ENCODE measurements at places on chromosomes 2 and 18.

GRCh38 chr18:79302120-79302519 is 93.6 kb upstream of the NFATC1 start:
- no peak for DNase-seq

- DNase-seq, result no peak
Observed at GRCh38 chr2:62142054-62142453, 53.9 kb upstream of the B3GNT2 start.

DNA sequence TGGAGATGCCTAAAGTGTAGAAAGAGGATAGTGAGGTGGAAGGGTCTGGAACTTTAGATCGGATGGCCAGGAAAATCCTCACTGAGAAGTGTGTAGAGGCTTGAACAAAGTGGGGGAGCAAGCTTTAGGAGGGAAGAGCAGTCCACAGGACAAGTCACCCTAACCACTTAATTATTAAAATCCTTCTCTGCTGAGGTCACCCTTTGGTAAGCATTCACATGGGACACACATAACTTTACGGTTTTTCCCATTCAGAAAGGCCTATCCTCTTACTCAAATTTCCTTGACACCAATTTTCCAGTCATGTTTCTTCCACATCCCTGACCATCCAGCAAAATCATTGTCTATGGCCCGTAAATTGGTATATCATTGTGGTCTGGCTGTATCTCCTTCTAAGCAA is 31.0 kb upstream of the ZEB2 start:
- no peak for DNase-seq

GRCh38 chr18:44636241-44636640 is 44.4 kb upstream of the SETBP1 start:
- DNase-seq, result no peak

DNA sequence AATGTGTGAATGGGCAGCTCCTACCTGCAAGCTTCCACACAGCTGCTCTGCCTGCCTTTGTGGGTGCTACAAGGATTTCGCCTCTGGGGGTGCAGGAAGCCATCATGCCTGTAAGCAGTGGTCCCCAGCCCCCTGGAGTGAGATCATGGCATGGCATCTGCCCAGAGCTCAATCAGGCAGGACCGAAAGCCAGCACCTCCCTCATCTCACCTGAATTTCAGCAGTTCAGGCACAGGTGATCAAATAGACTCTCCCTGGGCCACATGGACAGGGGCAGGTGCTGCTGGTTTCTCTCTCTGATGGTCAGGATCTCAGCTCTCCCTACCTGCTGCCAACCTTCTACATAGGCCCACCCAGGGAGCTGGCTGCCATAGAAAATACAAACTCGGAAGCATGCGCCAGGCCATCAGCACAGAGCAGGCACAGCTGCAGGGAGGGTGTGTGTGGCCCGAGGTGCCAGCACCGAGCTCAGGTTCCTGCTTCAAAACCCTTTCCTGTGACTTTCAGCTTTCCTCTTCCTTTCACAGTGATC is 133.2 kb upstream of the ID2 start:
- no peak for DNase-seq

DNA sequence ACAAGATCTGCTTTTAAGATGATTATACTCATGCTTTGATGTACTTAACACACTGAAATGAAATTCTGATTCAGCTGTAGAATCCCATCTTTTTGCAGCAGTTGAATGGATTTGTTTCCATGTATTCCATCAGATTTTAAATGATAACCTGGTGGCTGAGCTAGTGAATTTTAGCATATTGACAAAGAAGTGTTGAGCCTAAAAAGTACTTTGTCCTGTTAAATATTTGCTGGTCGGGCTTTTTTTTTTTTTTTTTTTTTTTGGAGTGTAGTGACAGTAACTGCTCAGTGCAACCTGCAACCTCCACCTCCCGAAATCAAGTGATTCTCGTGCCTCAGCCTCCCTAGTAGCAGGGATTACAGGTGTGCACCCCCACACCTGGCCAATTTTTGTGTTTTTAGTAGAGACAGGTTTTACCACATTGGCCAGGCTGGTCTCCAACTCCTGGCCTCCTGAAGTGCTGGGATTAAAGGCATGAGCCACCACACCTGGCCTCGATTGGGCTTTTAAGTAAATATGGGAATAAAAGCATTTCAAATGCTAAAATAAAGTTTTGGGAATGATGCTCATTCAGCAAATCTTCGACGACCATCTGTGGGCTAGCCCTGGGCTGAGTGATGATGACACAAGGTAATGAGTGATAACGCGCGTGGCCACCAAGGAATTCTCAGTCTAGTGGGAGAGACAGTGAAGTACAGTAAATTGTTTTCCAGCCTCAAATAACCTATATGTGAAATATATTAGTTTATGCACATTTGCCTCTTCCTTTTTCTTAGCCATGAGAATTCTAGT is 2.2 kb downstream of the ELP2 start:
- no peak for DNase-seq

GRCh38 chr2:26745609-26746327 is 18.3 kb upstream of the SLC35F6 start:
- DNase-seq, result peak; percentile 66

DNA sequence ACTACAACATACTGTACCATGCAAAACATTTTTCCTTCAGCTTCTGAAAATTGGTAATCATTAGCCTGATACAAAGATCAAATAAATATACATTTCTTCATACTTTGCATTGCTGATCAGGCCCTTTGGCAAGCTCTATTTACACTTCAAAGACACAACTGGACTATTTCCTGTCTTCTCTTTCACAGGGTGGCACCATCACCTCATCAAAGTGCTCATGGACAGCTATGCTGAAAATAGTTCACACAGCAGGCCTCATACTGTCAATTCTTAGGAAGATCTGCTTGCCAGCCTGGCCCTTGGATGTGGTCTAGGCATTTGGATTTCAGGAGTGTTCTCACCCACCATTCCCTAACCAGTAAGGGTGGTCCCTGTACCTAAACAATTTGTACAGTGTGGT is 33.9 kb downstream of the FBXO15 start:
- no peak for DNase-seq

DNA sequence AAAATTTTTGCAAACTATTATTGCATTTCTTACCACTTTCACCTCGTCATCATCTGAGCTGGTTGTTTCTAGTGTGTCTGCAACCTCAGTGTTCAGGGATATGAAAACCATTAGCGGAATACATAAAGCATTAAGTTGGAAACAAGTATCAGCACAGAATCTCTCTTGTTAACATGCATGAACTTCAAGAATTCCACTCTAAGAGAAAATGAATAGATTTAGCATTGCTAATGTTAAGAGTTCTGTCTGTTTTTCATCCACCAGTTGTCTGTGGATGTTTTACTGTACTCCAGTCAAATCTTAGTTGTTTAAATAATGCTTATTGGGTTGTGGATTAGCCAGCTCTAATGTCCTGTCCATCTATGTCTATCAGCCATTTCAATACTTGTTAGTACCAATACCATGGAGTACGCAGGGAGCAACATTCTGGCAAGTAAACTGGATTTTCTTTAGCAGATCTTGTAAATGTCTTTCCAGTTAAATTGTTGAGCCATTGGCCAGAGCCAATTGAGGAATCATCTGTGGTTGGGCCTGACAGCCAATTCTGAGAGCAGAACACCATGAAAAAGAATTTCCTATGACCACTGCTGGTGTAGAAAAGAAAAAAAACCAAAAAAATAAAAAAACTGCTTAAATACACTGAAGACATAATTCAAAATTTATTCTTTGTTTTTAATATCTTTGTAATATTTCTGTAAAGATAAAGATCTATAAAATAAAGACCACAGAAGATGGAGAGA is 82.5 kb downstream of the SLC8A1 start:
- DNase-seq, result no peak

GRCh38 chr18:57859314-57859713 is 56.2 kb upstream of the ATP8B1 start:
- DNase-seq, result no peak

DNA sequence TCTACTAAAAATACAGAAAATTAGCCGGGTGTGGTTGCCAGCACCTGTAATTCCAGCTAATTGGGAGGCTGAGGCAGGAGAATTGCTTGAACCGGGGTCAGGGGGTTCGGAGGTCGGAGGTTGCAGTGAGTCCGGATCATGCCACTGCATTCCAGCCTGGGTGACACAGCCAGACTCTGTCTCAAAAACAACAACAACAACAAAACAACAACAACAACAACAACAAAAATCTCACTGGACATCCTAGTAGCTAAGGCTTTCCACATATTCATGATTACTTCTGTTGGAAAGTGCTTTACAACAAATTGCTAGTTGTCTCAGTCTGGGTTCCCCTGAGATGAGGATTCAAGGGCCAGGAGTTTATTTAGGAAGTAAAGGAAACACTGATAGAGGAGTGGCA is 4.3 kb upstream of the MROH2A start:
- DNase-seq, result no peak

DNA sequence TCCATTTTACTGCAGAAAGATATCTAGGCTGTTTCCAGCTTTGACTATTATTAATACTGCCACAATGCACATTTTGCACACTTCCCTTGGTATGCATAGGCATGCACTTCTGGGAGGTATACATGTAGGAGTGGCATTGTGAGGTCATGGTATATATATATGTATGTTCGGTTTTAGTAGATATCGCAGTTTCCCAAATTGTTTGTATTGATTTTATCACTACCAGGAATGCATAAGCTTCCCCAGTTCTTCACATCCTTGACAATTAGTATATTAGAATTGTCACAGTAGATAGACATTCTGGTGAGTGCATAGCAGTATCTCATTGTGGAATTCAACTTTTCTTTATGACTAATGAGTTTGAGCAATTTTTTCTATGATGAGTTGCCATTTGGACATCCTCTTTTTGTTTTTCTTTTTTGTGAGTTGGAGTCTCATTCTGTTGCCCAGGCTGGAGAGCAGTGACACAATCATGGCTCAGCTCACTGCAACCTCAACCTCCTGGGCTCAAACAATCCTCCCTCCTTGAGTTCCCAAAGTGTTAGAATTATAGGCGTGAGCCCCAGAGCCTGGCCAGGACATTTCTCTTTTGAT is 4.2 kb upstream of the GRB14 start:
- DNase-seq, result no peak

DNA sequence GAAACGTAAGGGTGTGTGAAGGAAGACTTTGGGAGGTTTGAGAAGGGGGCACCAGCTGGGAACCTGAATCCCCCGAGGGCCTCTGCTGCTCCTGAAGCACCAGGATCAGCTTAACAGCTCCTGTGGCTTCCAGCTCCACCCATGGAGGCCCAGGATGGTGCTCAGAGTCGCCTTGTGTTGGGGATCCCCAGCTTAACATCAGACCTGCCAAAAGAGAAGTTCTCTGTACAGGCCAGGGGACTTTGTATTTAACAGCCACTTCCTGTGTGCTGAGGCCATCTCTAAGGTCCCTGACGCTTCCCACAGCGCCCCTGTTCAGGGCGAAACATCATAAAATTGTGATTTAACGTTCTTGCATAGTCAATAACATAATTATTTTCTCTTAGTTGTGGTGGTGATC is 77.5 kb downstream of the NCK2 start:
- DNase-seq, result no peak

DNA sequence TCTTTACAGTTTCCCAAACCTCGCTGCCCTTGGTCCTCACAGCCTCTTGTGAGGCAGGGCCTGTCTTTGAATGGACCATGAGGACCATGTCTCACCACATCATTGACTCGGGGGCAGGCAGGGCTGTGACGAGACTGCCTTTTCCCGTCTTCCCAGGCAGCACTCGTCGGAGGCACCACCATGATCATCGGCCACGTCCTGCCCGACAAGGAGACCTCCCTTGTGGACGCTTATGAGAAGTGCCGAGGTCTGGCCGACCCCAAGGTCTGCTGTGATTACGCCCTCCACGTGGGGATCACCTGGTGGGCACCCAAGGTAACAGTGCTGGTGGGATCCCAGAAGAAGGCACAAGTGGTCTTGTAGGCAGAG is 45.7 kb upstream of the MAPRE3 start:
- DNase-seq, result no peak

- no peak for DNase-seq
Observed at GRCh38 chr2:59885541-59885940, 667.9 kb downstream of the BCL11A start.

DNA sequence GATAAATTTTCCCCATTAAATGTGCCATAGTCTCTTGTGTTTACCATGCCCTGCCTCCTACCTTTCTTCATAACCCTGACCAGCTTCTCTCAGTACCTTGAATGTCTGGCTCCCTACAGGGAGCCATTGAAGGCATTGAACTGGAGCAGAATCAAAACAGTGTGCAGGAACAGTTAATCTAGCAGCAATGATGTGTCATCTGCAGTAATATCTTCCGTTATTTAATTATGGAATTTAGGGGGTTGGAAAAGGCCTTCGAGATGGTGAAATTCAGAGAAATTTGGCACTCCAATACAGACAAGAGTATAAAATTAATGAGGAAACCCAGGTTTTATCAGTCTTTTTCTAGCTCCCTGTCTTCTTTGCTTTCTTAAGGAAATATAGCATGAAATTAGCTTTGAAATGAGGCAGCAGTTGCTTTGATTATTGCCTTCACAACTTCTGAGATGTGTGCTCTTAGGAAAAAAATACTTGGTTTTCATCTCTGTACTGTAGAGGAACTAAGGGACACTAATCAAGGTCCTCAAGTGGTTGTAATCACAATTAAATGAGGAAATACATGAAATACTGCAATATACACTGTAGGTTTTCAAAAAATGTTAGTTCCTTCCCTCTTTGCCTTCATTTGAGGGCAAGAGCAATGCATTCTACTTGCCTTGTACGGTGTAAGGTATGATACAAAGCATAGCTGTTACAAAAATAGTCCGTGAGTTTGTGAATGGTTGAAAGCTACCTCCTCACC is 369.1 kb downstream of the SETBP1 start:
- DNase-seq, result no peak

DNA sequence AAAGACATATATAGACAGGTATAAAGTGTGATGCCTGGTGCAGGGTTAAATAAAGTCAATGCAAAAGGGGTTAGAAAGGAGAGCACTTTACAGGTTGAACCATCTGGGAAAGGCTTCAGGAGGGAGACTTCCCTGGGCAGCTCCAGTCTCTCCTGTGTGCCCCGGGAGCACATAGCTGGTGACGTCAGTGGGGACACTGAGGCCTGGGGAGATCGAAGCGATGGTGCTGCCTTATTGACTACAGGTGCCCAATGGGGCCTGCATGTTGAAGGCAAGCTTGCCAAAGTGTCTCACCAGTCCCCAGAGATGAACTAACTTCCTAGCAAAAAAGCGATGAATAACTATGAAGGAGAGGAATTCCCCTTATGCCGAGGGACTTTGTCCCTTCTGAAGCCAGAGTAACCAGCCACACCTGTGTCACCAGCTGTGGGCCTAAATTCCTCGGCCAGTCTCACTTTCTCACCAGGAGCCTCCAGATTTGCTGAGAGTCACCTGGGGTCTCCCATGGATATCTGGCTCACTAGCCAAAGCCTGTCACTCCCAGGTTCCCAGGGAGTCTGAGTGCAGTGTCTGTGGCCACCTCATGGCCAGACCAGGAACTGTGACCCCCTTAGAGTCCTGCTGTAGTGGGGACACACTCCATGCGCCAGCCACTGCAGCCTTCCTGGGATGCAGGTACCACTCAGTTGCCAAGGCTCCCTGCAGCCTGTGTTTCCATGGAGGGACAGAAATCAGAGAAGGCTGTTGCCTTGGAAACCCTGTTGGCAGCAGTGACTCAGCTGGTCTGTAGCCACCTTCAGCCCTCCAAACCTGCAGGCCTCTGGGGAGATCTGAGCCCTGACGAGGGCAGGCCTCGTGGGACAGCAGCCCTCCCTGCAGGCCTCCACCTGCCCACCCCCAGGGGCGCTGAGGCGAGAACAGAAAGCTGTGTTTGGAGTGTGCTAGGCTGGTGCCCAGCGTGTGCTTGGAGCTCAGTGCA is 128.7 kb downstream of the CTIF start:
- DNase-seq, result no peak

- DNase-seq, result no peak
Observed at GRCh38 chr2:58769864-58770234, 528.7 kb upstream of the FANCL start.

Measured in stimulated activated CD4-positive, alpha-beta T cell treated with anti-CD3 and anti-CD28 coated beads, Interleukin-1b, Interleukin-23, amount 100 ng/mL, for 1 hour (primary cell).